ENCODE measurements at places on chromosomes 7 and 10. TPM values are rescaled to one million over a fixed set of nuclear protein-coding genes. Genes with fewer than 3 reads are reported as not detected.
A peak's percentile ranks its signal among the peaks of the same experiment; 100 is the strongest.

GRCh38 chr7:82998436-82998835 is 164.2 kb downstream of the PCLO start:
- no peak for DNase-seq

DNA sequence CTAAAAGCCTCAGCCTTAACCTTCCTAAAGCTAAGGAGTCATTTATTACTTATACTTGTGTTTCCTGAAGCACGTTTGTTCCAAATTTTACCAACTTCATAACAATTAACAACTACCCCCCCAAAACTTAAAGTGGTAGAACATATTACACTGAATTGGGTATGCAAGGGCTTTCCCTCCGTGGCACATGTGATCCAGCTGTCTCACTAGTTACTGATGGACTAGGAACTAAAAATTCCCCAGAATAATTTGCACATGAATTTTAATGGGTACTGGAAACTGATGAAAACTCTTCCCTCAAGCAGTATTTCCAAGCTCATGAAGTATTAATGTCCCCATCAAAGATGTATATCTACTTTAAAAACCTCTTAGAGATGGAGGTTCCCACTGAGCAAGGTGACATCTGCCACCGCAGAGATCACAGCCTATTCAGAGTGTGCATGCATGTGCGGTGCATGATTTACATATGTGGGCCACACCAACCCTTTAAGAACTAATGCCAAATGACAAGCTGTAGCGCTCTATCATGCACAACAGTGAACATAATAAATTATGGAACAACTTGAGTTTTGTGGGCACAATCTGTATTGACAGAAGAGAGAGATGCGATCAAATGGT is 139.9 kb upstream of the ADCY1 start:
- no peak for DNase-seq

DNA sequence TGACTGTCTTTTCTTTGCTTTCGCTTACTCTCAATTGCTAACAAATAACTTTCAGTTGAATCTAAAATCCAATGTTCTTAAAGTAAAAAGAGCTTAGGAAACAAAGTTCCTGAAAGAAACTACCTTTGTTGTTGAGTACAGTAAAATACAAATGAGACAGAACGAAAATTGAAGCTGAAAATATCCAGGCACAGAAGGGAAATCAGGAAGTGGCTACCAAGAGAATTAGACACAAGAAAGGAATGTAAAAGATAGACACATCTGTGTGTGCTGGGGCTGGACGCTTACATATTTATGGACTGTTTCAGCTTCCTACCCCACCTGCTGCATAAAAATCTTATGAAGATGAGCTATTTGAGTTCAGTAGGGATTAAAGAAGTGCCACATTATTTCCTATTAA is 161.7 kb upstream of the PLXDC2 start:
- no peak for DNase-seq

- DNase-seq, result no peak
Measured at GRCh38 chr10:80526742-80527141, 11.0 kb upstream of the SH2D4B start.

DNA sequence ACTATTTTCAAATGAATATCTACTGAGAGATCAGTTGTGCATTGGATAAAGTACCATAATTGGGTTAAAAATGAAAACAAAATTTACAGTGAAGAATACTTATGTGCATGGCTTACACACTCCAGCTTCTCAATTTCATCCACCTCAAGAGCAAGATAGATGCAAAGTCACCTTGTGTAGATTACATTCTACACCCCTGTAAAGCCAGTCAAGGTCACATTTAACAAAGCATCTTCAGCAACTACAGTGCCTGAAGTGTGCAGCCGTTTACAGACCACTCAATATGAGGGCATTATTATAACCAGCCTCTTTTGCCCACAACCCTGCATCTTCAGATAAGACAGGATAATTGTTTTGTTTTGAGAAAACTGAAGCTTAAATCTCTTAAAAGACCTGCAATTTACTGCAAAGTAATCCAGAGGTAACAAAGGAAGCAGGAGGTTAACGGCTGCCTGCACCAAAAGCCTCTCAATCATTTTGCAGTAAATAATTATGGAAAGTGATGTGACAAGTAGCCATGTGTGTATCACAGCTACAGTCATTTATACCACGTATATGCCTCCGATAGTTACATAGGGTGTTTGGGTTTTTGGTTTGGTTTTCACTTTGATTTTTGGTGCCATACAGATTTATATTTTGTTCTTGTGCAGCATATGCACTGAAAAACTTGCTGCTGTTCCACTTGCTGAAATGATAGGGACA is 4.9 kb downstream of the PURB start:
- DNase-seq, result no peak

GRCh38 chr10:34137201-34137600 is 677.9 kb downstream of the PARD3 start:
- DNase-seq, result no peak

GRCh38 chr7:92723205-92723604 is 113.2 kb downstream of the CDK6 start:
- DNase-seq, result no peak

DNA sequence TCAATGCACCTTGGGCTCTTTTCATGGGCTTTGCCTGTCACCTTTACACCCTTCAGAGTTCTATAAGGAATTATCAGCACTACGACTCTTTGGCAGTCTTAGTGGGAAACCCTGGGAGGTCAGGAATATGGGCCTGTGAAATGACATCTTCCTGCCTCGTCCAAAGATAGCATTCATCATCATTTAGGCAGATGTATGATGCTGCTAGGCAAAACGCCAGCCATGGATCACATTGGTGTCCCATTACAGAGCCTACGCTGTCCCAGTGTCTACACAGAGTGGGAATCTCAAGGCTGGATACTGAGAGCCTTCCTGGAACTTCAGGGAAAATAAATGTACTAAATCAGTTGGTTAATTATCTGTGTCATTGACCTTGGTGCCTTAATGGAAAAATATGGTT is 259.4 kb upstream of the CELF2 start:
- DNase-seq, result no peak

DNA sequence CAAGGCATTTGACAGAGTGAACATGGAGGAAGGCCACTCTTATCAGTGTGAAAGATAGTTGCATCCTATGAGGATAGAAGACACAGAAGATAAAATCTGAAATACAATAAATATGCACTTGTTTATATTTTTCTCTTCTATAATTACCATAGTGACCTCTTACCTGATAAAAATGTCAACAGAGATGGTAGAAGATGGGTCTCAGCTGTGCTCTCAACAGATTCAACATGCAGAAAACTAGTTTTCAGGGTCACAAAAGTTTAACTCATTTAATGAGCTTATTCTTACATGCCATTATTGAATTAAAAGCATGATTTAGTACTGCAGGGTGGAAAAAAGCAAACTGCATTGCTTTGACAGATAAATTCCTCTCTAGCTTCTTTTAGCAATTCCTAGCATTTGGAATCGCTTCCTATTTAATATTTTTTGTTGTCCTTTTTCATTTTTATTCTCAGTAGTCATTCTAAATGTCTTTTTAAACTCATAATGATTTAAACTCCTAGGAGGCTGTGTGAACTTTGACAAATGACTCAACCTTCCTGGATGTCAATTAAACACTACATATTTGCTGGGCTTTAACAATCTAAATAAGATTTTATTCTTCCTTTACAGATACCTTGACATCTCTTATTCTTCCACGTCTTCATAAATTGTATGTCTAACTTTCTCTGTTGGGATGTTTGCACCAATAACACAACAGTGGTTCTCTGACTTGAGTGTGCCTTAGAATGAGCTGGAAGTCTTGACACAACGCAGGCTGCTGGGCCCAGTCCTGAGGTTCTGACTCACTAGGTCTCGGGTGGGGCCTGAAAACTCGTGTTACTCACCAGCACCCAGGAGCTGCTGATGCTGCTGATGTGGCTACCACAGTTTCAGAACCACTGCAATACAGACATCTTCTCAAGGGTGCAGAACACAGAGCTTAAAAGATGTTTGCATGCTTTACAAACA is 565.5 kb upstream of the IGFBP3 start:
- DNase-seq, result no peak

- peak; percentile 97 for DNase-seq
Measured at GRCh38 chr10:511101-511848, 178.2 kb downstream of the DIP2C start.

DNA sequence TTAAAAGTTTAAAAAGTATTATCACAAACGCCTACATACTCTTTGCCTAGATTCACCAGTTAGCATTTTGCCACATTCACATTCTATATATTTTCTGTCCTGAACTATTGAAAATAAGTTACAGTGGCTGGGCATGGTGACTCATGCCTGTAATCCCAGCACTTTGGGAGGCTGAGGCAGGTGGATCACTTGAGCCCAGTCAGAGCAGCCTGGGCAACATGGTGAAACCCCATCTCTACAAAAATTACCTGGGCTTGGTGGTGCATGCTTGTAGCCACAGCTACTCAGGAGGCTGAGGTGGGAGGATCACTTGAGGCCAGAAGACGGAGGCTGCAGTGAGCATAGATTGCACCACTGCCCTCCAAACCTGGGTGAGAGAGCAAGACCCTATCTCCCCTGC is 5.3 kb downstream of the ARPC1A start:
- DNase-seq, result no peak

GRCh38 chr7:108347616-108348015 is 108.6 kb downstream of the NRCAM start:
- DNase-seq, result no peak

DNA sequence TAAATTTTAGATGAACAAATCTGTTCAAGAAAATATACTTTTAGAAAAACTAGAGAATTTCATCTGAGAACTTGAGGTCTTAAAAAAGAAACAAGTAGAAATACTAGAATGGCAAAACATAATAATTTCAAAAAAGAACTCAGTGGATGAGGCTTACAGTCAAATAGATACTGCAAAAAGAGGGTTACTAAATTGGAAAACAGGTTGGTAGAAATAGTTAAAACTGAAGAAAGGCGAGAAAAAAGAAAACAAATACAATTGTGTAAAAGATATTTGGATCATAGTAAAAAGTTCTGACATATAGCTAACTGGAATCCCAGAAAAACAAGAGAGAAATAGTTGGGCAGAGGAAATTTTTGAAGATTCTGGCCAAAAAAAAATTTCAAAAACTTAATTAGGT is 117.6 kb downstream of the HGF start:
- DNase-seq, result no peak

OPN1SW gene
- total RNA-seq, result not detected

ICA1 gene
- total RNA-seq, result 21.9 TPM

GIMAP7 gene
- total RNA-seq, result 27.3 TPM

CDK1 gene
- 0.45 TPM for total RNA-seq

ADAM22 gene
- total RNA-seq, result 2.3 TPM

LGI1 gene
- not detected for total RNA-seq

All from mesenteric fat pad (tissue), 1 donor.